Renal cortical epithelial cell (primary cell): ENCODE measurements at places on chromosomes 1 and 21.
A peak's percentile ranks its signal among the peaks of the same experiment; 100 is the strongest.

- DNase-seq = no peak
These were observed 13.6 kb downstream of the GRIK3 start for GRCh38 chr1:37020653-37021277.

- DNase-seq = no peak
These were observed 21.4 kb downstream of the KIRREL1 start for GRCh38 chr1:158014731-158015320.

- DNase-seq = no peak
These were observed 29.0 kb downstream of the DUSP10 start for GRCh38 chr1:221712776-221713431.

GRCh38 chr1:172163498-172164215 is 256.8 kb upstream of the C1orf105 start:
- peak; percentile 56 for DNase-seq

GRCh38 chr1:198716051-198716450 is 77.2 kb downstream of the PTPRC start:
- DNase-seq = no peak

GRCh38 chr1:235885655-235886262 is 19.1 kb upstream of the LYST start:
- no peak for DNase-seq

DNA sequence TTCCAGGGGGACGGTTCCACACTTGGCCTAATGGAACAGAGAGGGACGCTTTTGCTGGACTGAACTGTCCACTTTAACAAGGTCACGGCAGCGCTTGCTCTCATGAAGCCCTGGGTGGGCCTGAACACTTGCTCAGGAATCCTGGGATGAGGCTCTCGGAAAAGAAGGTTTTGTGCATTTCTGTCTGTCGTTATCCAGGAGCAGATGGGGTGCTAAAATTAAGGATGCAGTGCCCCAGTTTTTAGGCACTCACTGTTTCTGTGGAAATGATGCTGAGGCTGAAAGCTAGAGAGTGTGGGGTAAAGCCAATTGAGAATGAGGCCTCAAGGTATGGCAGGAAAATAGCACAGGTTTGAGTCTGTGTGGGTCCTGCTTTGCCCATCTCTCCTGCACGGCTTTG is 111.0 kb downstream of the DAB1 start:
- DNase-seq = no peak

DNA sequence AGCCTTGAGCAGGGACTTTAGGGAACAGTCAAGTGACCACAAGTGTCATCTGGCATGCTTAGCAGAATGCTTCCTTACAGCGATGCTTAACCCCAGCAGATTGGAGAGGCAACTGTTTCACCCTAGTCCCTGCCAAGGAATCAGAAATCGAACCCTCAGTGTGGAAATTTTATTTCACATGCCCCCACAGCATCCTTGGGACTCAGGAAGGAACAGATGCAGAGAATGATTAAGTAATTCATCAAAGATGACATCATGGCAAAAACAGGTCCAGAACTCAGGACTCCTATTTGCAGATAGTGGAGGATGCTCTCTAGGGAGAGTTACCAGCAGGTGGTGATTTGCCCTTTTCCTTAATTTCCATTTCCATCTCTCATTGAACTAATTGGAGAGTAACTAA is 333.0 kb upstream of the KAZN start:
- no peak for DNase-seq

GRCh38 chr1:16215882-16216753 is 3.7 kb upstream of the ARHGEF19 start:
- DNase-seq = peak; percentile 76

DNA sequence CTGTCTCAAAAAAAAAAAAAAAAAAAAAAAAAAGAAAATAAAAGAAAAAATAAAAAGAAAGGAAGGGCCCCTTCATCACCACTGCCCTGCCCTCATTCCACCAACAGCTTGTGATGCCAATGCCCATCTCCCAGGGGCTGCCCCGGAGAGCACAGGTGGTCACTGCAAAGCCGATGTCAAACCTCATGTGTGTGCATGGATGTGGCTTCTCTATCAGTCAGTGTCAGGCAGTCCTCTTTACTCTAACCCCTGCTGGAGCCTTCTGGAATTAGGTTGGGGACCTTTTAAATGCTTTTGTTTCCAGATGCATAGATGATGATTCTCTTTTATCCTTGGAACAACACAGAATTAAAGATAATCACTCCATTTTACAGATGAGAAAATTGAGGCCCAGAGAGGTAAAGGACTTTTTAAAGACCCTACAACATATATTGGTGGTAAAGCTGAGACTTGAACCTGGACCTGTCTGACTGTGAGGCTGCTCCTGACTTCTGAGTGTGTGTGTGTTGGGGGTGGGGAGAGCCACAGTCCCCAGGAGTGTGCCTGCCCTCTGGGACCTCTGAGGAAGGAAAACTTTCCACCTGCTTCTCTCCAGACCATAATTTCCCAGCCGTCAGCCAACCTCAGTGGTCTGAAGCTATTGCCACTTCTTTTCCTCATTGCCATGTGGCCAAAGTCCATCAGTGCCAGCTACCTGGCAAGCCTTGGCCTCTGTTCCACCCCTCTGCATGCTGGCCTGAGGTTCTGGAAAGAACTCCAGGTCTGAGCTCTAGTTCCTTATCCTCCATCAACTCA is 3.0 kb upstream of the TMEM54 start:
- DNase-seq = no peak

DNA sequence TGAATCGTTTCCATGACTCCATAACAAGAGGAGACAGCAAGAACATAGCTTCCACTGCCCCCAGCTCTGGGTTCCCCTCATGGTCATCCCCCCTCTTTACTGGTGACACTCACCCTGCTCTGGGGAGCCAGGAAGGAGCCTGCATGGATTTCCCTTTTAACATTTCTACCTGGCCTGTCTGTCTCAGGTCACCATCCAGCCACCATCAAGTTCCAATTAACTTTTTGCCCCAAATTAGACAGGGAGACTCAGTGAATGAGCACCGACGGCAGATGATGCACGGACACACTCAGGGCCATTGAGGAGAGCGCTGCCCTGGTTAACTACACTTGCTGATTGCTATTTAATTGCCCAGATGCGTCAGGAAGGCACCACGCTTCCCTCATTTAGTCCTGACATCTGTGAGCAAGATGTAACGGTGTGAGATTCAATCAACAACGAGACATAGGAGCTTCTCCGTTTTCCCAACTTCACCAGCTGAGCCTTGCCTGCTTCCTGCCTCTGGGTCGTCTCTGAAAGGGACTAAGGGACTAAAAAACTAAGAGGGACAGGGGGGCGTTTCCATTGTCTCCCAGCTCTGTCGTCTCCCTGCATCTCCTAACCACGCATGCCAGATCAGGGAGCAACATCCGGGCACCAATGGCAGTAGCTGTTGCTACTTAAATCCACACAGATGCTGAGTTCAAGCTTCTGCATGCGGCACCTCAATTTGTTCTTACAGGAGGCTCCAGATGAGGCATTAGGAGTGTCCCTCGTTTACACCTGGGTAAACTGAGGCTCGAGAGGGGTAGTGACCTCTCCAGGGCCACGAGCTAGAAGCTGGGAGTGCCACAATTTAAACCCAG is 426.7 kb downstream of the NPHP4 start:
- no peak for DNase-seq

DNA sequence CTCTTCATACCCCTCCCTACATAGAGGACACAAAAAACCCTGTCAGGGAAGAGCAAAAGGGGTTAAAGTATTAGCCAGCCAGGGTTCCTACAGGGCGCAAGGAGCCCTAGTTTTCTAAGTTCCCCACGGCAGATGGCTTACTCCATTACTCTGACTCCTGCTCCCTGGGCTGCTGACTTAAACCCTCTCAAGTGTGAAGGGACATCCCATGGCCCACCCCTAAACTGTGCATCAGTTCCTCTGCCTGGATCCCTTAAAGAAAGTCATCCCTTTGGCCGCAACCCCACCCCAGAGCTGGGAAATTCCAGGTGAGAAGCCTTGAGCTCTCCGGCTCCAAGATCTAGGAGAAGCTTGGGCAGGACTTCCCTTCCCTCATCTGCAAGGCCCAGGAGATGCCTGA is 236.0 kb downstream of the TOMM20 start:
- peak; percentile 47 for DNase-seq

GRCh38 chr1:180415236-180415848 is 87.0 kb downstream of the ACBD6 start:
- DNase-seq = no peak

DNA sequence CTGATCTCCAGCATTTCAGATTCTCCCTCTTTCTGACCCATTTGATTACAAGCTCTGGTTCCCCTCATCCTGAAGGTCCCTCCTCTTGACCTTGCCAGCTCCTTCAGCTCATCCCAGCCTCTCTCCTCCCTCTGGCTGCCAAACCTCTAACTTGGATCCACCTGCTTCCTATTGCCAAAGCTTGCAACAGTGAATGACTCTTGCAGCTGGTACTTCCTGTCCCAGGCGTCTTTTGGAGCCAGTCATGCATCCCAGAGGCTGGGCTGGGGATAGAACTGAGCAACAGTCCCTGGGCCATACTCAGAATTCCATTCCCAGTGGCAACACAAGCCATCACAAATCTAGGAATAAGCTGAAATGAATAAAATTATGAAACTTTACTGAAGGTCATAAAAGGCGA is 27.7 kb upstream of the SPOCD1 start:
- peak; percentile 77 for DNase-seq

DNA sequence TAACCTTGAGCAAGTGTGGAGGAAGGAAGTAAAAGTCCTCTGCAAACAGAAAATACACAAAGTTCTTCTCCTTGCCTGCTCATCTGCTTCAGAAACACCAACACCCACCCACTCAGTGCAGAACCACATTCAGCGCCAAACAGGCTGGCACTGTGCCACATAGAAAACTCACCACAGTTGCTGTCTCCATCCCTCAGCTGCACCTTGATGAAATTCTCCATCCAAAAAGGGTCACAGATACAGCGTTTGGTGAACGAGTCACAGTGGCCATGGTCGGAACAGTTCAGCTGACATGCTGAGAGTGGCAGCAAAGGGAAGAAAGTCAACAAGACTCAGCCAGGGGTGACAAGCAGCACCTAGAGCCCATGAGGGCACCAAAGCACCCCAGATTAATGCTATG is 114.5 kb downstream of the KIAA0319L start:
- DNase-seq = no peak

GRCh38 chr21:35521293-35521692 is 472.2 kb upstream of the RUNX1 start:
- DNase-seq = no peak

GRCh38 chr1:221635305-221635704 is 106.6 kb downstream of the DUSP10 start:
- DNase-seq = no peak

DNA sequence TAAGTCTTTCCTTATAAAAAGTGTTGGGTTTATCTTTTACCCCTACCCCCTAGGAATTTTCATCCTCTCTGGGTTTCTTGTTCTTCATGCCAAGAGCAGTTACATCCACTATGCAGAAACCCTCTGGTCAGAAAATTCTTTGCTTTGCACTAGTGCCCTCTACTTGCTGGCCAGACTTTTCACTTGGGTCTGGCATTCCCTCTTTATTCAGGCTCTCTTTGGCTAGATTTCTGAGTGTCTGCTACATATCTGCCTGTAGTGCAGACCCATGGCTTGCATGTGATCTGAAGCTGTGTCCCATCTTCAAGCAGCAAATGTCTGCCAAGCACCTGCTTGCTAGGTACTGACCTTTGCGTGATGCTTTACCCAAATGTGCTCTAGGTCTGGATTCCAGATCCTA is 237.0 kb downstream of the GPATCH2 start:
- DNase-seq = peak; percentile 58

- no peak for DNase-seq
These were observed 12.8 kb upstream of the MIXL1 start for GRCh38 chr1:226210571-226211176.

DNA sequence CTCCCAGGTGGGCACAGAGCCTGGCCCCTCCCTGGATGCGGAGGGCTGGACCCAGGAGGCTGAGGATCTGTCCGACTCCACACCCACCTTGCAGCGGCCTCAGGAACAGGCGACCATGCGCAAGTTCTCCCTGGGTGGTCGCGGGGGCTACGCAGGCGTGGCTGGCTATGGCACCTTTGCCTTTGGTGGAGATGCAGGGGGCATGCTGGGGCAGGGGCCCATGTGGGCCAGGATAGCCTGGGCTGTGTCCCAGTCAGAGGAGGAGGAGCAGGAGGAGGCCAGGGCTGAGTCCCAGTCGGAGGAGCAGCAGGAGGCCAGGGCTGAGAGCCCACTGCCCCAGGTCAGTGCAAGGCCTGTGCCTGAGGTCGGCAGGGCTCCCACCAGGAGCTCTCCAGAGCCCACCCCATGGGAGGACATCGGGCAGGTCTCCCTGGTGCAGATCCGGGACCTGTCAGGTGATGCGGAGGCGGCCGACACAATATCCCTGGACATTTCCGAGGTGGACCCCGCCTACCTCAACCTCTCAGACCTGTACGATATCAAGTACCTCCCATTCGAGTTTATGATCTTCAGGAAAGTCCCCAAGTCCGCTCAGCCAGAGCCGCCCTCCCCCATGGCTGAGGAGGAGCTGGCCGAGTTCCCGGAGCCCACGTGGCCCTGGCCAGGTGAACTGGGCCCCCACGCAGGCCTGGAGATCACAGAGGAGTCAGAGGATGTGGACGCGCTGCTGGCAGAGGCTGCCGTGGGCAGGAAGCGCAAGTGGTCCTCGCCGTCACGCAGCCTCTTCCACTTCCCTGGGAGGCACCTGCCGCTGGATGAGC is 34.2 kb downstream of the TRIM11 start:
- peak; percentile 72 for DNase-seq

- DNase-seq = peak; percentile 95
These were observed 1.9 kb upstream of the MPZ start for GRCh38 chr1:161311595-161312181.

DNA sequence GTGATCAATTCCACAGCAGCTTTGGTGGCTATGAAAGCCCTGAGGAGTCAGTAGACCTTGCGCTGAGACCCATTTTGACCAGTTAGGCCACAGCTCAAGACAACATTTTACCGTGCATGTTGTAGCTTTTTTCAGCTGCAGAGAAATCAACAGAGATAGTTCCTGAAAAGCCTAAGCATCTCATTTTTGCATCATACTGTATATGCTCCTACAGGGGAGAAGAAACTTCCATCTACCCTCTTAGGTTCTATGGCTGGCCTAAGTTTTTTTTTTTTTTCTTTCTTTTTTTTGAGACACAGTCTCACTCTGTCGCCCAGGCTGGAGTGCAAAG is 24.8 kb upstream of the EYA3 start:
- DNase-seq = no peak

- DNase-seq = peak; percentile 44
These were observed 62.3 kb downstream of the ZNF644 start for GRCh38 chr1:90959352-90960206.

DNA sequence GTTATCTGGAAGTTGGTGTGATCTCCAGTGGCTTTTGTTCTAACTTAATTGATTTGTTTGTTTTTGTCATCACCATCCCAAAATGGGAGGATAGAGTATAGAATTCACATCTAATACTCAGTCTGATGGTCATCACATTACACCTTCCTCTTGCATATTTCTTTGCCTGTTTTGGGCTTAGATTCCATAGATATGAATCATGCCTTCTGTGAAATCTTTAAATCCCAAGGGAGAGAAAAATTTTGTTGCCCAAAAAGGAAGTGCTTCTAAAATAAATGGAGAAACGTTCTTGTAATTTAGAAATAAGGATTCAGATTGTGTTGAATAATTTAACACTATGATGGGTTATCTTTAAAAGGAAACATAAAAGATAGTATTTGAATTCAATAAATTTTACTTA is 446.0 kb upstream of the LRRC7 start:
- peak; percentile 3 for DNase-seq

- DNase-seq = no peak
These were observed 129.0 kb downstream of the GABPA start for GRCh38 chr21:25863747-25864146.

- DNase-seq = peak; percentile 70
These were observed 267.7 kb downstream of the ZNF648 start for GRCh38 chr1:181793831-181794230.

GRCh38 chr1:165533254-165533653 is 10.5 kb upstream of the LRRC52 start:
- DNase-seq = no peak

GRCh38 chr1:37267111-37267835 is 207.1 kb upstream of the ZC3H12A start:
- DNase-seq = no peak
